Stimulated activated effector memory CD8-positive, alpha-beta T cell treated with anti-CD3 and anti-CD28 coated beads, Interleukin-12 subunit alpha, Interleukin-12 subunit beta, amount 100 ng/mL, for 72 hours (primary cell): ENCODE measurements at places on chromosomes 6 and 20.

- no peak for DNase-seq
Observed at GRCh38 chr20:51807720-51808250, 5.5 kb upstream of the SALL4 start.

DNA sequence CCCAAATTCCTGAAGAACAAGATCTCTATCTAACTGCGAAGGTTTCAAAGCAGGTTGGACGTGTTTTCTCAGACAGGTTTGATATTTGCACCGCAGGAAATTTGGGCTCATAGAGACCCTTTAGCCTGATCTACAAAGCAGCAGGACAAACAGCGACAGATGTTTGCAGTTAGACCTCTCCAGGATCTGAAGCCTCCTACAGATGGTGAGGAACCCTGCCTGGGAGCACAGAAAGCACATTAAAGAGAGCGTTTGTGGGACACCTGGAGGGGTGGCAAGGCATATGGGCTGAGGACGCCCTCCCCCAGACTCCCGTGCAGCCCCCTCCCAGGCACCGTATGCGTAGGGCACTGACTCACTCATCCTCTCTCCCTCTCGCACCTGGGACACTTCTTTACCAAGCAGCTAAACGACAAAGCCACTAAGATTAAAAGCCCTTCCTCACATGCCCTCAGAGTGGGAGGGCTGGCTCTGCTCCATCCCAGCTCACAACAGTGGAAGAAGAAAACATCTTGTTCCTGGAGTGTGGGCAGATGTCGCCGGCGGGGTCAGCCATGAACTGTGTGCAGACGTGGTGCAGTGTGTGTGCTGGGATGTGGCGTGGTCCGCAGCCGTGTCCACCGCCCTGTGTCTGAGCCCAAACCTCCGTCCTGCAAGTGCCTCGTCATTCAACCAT, 249.7 kb upstream of the AFDN start:
- DNase-seq: no peak

DNA sequence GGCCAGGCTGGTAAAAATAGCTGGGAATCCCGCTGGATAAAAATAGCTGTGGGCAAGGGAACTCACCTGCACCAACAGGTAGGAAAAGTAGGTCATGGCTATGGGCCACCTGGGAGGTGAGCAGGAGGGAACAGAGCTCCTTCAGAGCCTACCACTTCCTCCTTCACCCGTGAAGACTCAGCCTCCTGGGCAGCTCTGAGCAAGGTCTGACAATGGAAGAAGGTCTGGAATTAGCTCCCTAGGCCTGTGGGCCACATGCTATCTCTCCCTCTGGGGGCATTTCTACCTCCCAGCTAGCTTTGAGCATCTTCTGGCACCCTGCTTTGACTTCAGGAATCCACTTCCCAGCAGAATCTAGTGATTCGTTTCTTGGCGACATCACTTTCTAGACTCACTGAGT, 153.9 kb downstream of the MRPL14 start:
- no peak for DNase-seq

DNA sequence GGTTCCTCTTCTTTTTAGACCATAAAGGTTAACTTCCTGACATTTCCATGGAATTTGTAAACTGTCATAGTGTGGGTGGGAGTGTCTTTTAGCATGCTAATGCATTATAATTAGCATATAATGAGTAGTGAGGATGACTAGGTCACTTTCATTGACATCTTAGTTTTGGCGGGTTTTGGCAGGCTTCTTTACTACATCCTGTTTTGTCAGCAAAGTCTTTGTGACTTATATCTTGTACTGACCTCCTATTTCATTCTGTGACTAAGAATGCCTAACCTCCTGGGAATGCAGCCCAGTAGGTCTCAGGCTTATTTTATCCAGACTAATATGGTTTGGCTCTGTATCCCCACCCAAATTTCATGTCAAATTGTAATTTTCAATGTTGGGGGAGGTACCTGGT, 149.6 kb upstream of the SYNCRIP start:
- DNase-seq: no peak

DNA sequence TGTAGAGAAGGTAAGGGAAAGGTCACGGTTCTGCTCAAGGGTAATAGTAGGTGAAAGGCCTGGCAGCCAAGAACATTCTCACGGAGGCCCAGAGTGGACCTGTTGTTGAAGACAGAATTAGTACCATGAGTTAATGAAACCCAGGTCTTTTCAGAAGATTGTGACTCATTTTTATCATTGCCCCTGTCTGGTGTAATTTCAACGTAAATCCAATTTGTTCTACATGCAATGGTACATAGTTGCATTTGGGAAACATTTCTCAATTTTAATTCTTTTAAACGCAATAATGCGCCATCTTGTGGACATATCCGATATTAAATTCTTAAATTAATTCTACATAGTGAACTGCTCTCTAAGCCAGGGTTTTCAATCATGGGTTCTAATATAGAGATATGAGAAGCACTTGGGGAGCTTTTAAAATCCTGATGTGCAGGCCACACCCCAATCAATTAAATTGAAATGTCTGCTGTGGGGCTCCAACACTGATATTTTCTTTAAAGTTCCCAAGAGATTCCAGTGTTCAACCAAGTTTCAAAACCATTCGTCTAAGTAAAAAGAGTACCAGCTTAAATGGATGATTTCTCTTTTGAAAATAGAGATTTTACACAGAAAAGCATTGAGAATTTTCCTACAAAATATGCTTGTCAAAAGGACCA, 257.4 kb downstream of the PLCB1 start:
- DNase-seq: no peak

- DNase-seq: no peak
Observed at GRCh38 chr6:136769759-136770158, 22.5 kb downstream of the MAP3K5 start.

DNA sequence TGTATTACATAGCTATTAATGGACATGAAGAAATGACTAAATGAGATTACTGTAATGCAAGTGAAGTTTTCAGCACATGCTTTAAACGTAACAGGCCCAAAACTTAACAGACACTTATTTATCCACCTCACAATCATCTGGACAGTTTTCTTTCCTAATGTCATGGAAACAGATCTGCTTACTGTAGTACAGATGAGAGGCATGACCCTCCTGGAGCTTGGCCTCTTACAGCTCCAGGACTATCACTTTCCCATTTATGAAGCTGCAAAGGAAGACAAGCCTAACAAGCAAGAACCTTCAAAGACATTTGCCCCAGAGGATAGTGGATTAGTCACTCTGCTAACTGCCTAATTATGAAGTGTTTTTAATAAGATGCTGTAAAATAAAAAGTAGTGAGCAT, 419.3 kb downstream of the PHF3 start:
- no peak for DNase-seq

DNA sequence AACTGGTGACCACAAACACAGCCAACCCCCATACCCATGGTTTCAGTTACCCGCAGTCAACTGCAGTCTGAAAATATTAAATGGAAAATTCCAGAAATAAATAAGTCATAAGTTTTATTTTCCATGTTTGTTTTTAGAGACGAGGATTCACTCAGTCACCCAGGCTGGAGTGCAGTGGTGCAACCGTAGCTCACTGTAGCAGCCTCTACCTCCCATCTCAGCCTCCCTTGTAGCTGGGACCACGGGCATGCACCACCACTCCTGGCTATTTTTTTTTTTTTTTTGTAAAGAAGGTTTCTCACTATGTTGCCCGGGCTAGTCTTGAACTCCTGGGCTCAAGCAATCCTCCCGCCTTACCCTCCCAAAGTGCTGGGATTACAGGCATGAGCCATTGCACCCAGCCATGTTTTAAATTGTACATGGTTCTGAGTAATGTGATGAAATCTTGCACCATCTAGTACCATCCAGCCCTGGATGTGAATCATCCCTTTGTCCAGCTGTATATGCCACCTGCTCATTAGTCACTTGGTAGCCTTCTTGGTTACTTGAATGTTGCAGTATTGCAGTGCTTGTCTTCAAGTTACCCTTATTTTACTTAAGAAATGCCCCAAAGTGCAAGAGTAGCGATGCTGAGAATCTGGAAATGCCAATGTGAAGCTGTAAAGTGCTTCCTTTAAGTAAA, 14.5 kb downstream of the CSNK2A1 start:
- no peak for DNase-seq

DNA sequence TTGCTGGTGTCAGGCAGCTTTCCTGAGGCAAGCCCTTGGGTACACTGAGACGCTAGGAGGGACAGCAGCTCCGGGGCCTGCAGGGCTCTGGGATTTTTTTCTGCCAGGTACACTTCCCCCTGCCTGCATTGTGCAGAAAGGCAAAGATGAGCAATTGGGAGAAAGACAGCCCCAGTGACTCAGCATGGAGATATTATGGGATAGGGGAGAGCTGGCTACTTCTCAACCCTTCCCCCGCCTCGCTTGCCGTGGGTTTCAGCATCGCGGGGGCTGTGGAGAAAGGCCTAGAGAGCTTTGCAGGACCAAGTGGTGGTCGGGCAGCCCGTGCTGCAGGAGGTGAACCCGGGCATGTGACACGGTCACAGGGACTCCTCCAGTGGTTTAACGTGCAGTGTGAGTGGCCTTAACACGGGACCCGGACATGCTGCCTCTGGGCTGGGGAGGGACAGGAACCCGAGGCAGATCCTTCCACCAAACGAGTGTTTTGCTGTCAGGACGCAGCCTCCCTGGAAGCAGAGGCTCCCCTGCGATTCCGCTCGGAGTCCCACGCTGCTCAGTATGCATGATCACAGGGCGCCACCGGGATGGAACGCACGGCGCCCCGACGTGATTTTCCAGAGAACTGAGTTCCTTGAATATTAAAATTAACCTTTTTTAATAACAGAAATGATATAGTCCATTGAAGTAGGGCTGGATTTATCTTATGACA, 139.9 kb downstream of the CDH4 start:
- DNase-seq: no peak

DNA sequence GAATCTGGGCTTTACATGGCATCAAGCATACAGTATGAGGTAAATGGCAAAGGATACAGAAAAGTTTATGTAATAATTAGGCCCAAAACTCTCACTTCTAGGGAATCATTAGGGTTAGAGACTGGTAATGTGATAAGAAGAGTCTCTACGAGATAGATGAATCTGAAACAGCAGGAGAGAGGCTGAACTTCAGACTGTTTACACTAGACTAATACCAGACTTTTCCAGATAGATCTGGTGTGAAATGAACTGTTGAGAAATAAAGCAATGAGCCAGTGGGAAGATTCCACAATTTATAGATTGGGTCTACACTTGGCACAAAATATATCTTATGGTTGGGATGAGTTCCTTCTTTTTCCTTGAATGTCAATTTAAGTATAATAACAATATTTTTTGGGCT, 134.3 kb downstream of the MAN1A1 start:
- no peak for DNase-seq

DNA sequence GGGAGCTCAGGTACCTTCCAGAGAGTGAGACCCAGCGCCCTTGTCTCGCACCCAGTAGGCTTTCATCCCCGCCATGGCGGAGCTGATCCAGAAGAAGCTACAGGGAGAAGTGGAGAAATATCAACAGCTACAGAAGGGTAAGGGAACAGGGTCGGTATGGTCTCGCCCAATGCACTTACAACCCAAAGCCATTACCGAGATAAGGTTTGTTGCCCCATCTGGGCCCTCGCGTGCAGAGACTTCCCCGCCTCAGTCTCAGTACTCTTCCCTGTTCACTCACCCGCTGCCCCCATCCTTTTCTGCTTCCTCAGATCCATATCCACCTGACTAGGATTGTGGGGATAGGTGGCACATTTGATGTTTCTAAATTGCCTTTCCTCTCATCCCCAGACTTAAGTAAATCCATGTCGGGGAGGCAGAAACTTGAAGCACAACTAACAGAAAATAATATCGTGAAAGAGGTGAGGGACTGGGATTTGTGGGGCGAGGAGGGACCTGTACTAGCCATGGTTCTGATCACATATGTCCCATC, 449 bp downstream of the PFDN6 start:
- DNase-seq: no peak

- no peak for DNase-seq
Observed at GRCh38 chr6:42163981-42164380, 9.2 kb upstream of the GUCA1A start.

DNA sequence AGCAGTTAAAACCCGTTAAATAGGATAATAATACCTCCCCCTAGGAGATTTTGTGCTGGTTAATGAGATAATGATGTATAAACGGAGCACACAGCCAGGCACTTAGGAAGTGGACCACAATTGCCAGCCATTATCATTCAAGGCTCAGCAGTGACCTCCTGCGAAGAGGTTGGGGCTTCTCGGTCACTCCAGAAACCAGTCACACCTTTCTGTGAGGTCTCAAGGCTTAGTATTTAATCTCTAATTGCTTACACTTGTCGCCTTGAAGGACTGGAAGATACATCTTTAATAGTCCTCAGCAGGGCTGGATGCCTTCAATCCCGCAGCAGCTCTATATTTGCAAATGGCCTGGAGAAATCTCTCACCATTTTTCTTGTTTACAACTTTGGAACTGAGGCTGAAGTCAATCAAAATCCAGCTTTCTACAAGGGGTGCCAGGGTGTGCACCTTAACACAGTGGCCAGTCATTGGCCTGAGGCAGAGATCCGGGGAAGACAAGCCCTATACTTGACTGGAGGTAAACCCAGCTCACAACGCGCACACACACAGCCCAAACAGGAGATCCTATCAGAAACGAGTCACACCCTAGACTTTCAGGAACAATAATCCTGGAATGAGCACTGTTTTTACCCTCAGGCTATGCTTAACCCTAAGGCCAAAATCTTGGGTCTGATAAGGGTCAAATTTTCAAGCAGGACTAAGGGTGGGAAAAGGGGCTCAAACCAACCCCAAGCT, 1.2 kb downstream of the POU5F1 start:
- no peak for DNase-seq

- no peak for DNase-seq
Observed at GRCh38 chr6:108781419-108782100, 66.7 kb upstream of the ARMC2 start.
